SW480 (cell line): ENCODE measurements at places on chromosomes 7 and 10.

GRCh38 chr7:8084836-8085235 lies 116.2 kb downstream of the GLCCI1 start:
- no peak for DNase-seq

DNA sequence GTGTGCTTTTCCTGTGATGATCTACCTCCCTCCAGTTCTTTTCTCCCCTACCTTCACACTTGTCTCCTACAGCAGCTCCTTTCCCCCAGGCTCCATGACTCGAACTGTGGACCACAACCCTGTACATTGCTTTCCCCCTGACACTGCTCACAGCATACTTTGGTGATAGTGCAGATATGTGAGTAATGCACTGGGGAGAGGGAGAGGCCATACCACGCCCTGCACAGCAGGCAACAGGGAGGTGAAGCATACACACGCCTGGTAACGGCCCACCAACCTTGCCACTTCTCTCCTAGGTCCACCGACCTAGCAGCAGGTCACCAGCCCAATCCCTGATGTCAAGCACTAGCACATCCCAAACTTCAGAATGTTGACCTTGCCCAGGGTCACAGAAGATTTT lies 238.2 kb downstream of the GRID1 start:
- no peak for DNase-seq

- no peak for DNase-seq
Observed at GRCh38 chr7:114875186-114875585, 46.7 kb upstream of the MDFIC start.

GRCh38 chr7:37009125-37009675 lies 284.9 kb upstream of the AOAH start:
- DNase-seq, result no peak

DNA sequence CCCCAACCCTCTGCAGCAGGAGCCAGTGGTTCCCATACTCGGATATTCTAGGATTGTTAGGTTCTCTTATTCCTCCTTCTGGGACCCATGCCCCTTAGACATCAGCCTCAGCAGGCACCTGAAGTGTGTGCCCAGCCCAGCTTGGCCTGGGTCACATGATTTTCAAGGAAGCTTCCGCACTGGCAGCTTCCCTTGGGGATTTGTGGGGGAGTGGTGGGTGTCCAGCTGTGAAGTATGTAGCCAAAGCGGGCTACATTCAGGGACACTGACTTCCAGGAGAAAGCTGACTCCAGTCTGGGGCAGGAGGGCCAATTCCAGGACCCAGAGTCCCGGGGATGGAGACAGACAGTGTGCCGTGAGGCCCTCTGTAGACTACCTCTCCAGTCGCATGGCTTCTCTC lies 1.3 kb downstream of the LDB1 start:
- DNase-seq, result no peak

- DNase-seq, result no peak
Observed at GRCh38 chr7:127900141-127900540, 131.1 kb downstream of the LRRC4 start.

DNA sequence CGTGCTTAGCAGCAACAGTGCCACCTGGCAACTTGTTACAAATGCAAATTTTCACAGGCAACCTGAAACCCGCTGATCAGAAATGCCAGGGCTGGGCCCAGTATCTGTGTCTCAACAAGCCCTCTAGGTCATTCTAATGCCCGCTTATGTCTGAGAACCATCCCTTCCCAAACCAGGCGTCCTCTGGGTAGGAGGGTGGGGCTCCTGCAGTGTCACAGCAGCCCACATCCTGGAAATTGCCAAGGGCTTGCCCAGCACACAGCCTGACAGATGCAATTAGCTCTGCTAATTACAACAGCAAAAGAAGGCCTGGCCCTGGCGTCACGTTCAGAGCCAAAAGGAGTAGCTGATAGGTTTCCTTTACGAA lies 15.9 kb downstream of the ITPRIP start:
- peak; percentile 75 for DNase-seq

DNA sequence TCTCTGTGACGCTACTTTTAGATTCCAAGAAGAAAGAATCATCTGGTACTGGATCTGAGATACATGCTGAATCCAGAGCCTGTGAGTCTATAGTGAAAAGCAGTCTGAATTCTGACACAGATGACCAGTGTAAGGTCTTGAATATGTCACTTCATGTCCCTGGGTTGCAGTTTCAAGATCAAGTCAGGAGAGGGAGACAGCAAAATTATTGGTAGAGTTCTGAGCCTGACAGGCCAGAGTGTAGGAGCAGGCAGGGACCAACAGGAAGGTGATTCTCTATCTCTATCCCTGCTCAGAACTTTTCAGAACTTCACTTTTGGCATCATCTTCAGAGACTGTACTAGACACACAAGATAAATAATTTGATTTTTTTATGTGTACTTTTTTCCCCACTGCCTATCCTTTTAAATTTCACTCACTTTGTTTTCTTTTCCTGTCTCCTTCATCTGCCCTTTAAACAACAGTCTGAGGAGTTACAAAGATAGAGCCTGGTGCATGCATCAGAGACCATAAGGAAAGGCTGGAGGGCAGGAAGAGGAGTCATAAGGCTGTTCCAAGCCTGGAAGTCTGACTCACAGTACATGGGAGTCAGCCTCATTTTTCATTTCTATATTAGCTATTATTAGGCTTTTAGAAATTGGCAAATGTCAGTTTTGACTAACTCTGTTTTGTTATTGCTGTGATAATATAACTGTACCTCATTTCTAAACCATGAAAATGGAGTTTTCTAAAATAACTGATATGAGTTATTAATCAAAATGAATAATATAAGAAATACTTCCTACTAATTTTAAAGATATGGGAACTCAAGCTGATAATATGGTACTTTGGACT lies 120.2 kb upstream of the TMEM229A start:
- peak; percentile 43 for DNase-seq

- peak; percentile 93 for DNase-seq
Observed at GRCh38 chr7:35555934-35556333, 139.0 kb downstream of the HERPUD2 start.
